LHCN-M2 (cell line): ENCODE measurements at places on chromosomes 5 and 9. TPM values are rescaled to one million over a fixed set of nuclear protein-coding genes. Genes with fewer than 3 reads are reported as not detected.

DNA sequence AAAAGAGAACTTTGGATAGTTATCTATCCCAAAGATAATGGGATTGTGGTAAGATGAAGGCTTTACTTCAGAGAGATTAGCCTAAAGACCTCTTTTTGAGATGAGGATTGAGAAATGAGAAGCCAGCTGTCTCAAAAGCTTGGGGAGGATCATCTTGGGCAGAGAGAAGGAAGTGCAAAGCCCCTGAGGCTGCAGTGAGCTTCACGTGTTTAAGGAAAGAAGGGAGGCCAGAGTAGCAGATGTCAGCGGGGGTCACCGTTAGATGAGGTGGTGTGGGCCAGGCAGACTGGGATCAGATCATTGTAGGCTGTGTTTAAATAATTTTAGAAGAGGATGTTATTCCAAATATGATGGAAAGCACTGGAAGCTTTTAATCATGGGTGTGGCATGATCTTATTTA is 270.1 kb downstream of the ARHGEF28 start:
- no peak for DNase-seq

DNA sequence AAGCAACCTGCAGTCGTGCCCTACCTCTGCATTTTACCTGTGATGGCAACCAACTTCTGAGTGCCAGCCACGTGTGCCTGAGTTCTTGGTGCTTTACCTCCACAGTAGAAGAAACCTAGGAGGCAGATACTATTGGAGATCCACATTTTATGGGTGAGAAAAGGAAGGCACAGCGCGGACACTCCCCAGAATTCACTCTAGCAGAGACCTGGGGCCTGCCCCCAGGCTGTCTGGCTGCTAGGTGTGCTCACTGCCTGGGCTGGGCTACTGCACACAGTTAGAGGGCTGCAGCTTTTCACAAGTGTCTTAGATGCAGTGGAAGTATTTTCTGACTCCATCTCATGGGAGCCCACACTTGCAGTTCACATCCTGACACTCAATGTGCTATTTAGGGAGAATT is 598.8 kb upstream of the ADAMTS16 start:
- DNase-seq = no peak

- DNase-seq = peak; percentile 36
Observed at GRCh38 chr5:154714266-154714986, 40.8 kb upstream of the LARP1 start.

DNA sequence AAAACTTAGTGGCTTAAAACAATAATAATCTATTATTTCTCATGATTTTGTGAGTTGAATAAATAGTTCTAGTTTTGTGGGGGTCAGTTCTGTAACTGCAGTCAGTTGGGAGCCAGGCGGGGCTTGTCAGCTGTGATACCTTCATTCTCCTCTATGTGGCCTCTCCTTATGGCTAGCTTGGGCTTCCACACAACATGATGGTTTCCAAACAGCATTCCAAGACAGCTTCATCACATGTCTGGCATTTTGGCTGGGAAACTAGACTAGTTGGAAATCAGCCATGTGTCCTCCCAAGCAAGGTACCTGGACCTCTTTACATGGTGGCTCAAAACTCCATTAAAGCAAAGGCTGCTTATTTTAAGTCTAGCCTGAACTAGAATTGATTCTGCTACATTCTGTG is 61.4 kb upstream of the RANBP3L start:
- DNase-seq = peak; percentile 56

- DNase-seq = no peak
Observed at GRCh38 chr5:39505791-39506190, 81.0 kb upstream of the DAB2 start.

DNA sequence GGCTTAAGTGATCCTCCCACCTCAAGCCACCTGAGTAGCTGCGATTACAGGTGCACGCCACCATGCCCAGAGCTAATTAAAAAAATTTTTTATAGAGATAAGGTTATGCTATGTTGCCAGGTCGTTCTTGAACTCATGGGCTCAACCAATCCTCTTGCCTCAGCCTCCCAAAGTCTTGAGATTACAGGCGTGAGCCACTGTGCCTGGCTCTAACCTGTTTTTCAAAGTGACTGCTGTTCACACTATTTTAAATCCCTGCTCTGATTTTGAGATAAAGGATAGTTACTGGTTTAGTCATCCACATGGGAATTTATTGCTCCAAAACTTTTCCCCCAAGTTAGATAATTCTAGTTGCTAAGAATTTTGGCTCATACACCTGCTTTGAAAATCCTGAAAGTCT is 48.2 kb upstream of the MTMR12 start:
- no peak for DNase-seq

GRCh38 chr5:82591021-82591515 is 312.9 kb upstream of the RPS23 start:
- DNase-seq = no peak

GRCh38 chr5:55636177-55636576 is 75.9 kb downstream of the SLC38A9 start:
- peak; percentile 85 for DNase-seq

GRCh38 chr5:14465116-14465515 is 116.5 kb upstream of the OTULINL start:
- no peak for DNase-seq

- DNase-seq = peak; percentile 46
Observed at GRCh38 chr5:15995341-15996052, 184.1 kb downstream of the MARCHF11 start.

GRCh38 chr5:160227012-160227411 is 2.3 kb upstream of the FABP6 start:
- no peak for DNase-seq

DNA sequence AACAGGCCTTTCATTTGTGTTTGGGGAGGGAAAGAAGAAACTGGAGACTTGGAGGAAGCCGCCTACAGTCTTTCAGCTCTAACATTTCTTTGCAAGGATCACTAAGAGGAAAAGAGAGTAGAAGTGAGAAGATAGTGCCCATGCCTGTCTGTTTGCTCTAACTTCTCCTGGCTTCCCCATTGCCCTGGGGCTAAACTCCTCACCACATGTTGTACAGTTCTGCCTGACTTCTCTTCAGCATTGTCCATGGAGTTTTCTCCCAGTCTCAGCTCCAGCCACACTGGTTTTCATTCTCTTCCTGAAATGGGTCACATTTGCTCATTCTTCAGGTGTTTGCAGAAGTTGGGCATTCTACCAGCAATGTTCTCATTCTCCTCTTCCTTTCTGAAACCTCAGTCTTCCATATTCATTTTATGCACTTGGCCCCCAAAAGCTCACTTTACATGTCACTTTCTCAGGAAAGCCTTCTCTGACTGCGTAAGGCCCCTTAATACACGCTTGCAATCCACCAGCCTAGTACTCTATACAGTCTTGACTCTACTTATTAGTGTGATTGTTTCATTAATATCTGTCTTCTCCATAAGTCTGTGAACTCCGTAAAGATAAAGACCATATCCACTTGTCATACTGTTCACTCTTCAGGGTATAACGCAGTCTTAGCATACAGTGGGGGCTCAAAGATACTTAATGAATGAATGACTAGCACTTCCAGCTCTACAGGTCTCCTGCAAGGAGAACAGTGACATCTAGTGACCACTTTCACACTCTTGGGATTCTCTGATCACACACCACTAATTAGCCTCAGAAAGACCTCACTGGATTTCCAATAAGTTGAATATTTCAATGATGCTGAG is 40.2 kb upstream of the TRIM32 start:
- DNase-seq = peak; percentile 39

DNA sequence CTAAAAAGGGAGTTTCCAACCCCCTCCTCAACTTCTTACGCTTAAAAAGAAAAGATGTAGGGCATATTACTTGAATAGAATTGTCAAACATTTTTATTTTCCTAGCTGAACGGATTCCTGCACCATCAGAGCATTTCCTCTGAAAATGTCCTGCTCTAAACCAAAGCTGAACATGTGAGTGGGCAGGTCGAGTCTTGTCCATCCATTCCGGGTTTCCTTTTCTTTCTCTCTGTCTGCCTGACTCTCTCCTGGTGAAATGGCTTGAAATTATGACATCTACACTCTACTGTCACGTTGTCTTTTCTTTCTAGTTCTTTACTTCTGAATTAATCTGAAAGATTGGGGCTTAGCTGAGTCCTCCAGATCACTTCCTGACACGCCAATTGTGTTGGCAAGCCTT is 39.2 kb upstream of the PTPN3 start:
- DNase-seq = no peak

- DNase-seq = no peak
Observed at GRCh38 chr5:79663212-79663611, 26.4 kb upstream of the CMYA5 start.

GRCh38 chr5:177265395-177265794 is 38.1 kb downstream of the RAB24 start:
- no peak for DNase-seq

- DNase-seq = no peak
Observed at GRCh38 chr5:142117579-142118151, 9.1 kb downstream of the NDFIP1 start.

DNA sequence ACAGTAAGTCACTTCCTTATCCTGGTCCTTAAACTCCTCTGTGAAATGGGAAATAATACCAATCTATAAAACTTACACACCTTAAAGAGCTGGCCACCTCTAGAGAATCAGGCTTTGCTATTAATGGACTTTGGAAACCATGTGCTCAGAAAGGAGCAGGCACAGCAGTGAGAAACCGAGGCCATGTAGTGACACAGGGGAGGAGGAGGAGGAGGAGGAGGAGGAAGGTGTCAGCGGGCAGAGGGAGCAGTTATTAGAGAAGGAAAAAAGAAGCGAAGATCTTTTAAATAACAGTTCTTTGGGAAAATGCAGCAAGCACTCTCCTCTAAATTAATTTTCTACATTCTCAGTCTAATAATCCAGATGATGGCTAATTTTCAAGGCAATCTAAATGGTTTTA is 38.0 kb downstream of the SUSD1 start:
- no peak for DNase-seq

DNA sequence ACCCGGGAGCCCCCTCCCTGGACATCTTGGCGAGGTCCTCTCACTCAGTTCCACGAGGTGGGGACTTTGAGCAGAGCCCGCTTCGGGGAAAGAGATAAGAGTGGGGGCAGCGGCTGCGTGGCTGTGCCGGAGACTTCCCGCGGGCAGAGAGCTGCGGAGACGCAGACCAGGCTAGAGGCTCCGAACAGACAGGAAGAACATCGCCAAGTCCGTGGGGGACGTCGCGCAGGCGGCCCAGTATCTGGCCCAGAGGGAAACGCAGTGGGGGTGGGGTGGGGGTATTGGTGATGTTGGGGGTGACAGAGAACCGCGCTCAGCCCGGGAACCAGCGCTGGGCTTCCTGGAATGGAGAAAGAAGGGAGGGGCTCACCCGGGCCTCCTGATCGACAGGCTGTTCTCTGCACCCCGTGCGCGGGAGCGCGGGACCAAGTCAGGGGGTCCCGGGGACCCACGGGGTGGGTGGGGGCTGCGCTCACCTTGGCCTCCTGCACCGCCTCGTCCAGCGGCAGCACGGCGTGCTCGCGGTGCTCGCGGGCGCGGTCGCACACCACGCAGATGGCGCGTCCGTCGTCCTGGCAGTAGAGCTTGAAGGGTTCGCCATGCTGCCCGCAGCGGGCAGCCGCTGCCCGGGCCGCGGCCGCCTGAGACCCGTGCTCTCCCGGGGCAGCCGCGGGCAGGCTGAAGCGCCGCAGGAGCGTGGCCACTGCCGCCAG is 727 bp downstream of the TRIM7 start:
- no peak for DNase-seq

DNA sequence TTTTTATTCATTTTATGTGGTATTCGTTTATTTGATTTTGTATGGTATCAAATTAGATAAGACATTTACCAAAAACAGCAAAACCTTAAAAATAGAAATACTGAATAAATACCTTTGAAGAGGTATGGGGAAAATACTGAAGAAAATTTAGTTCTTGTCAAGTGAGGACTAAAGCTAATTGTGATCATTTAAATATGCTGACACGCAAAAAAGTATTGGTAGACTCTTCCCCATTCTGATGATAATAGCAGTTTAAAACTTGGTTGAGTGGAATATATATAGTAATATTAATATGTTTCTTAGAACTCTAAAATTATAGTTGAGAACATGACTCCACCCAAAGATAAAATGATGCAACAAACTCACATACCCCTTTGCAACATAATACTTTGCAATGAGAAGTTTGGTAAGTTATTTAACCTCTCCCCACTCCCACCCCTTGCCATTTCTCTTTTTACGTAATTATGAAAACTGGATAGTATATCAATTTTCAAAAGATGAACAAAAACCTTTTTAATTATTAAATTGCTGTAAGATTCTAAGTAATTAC is 30.1 kb upstream of the SNX24 start:
- no peak for DNase-seq

DNA sequence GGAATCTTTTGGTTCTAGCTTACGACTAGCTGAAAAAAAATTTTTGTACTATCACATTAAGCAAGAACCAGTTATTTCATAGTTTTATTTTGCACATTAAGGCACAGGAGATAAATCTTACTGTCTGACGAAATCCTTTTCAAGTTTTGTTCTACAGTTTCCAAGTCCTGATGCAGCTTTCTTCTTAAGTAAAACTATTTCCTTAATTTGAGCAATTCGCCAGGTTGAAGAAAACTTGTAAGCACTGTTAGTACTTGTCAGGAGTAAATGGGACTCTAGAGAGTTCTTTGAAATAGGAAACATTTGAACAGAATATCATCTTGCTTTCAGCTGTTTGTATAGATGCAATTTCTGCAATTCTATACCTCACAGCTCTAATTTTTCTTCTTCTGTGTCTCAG is 318.8 kb upstream of the ELAVL2 start:
- DNase-seq = no peak

DNA sequence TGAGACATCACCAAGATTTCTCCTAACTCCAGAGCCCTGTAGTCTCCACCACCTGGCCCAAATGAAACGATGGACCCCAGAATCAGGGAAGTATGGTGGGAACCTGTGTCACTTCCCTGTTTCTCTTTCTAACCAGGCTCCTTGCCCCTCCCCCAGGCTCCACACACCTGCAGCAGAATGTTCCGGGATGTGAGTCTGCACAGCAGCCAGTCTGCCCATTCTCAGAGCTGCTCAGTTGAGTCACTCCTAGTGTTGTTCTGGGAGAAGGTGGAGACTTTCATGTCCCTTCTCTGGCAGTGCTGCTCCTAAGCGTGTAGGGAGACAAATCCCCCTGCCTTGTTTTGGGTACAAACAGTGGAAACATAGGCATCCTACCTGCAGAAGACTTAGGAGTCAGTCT is 76.0 kb upstream of the XPA start:
- DNase-seq = no peak

DNA sequence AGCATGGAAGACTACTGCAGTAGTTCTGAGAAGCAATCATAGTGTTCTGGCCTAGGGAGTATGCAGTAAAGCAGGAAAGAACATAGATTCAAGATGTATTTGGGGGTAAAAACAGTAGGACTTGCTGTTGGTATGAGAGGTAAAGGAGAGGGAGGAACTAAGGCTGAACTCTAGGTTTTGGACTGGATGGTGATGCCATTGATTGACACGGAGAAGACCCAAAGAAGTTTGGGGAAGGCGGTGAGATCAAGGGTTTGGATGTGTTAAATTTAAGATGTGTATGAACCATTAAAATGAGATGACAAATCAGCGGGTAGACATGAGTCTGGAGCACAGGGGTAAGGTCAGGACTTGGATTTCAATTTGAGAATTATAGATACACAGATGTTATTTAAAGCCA is 2.0 kb upstream of the CDC37L1 start:
- DNase-seq = no peak

- peak; percentile 81 for DNase-seq
Observed at GRCh38 chr9:86795823-86796553, 151.3 kb downstream of the GAS1 start.

KIF20A gene
- total RNA-seq = 108 and 113 TPM in 2 replicates

FYB1 gene
- total RNA-seq = not detected in 2 replicates

SPATA31A3 gene
- not detected in 2 replicates for total RNA-seq

BOD1 gene
- total RNA-seq = 68.7 and 80.5 TPM in 2 replicates

PAEP gene
- not detected in 2 replicates for total RNA-seq

TAF11L10 gene
- not detected in 2 replicates for total RNA-seq

EHMT1 gene
- total RNA-seq = 34.8 and 43.5 TPM in 2 replicates

CTSV gene
- total RNA-seq = 8.1 and 12.2 TPM in 2 replicates

SPATA31C1 gene
- not detected in 2 replicates for total RNA-seq

ANKDD1B gene
- 0.06 and 0.17 TPM in 2 replicates for total RNA-seq

KIAA1191 gene
- 110 and 118 TPM in 2 replicates for total RNA-seq

TAS2R1 gene
- total RNA-seq = not detected in 2 replicates
